ENCODE measurements at places on chromosomes 11 and 22.

- DNase-seq = no peak
These were observed 38.3 kb downstream of the GAB4 start for GRCh38 chr22:16969508-16970327.

DNA sequence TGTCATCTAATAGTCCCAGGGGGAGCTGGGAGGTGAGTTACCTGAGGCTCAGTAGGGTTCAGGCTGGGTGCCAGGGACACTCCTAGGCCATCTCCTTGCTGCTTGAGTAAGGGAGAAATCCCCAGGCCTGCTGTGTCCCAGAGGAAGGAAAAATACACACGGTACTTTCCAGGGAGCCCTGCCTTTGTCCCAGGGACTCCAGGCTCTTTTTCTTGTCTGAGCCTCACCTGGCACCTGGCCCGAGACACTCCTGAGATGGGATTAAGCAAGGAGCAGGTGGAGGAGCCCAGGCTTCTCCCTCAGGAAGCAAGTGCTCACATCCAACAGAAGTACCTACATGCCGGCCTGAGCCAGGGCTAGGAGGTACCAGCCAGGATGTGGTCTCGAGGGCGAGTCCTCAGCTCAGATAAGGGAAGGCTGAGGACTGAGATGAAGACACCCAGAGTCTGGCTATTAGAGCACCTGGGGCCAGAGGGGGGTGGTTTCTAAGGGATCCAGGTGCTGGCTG lies 899 bp upstream of the KLHDC7B start:
- no peak for DNase-seq

GRCh38 chr11:58216476-58216875 lies 4.0 kb downstream of the OR1S1 start:
- DNase-seq = no peak

- no peak for DNase-seq
These were observed 1416.4 kb upstream of the RAG2 start for GRCh38 chr11:38014405-38014804.

GRCh38 chr11:64959498-64959897 lies 12.4 kb downstream of the MAJIN start:
- no peak for DNase-seq

DNA sequence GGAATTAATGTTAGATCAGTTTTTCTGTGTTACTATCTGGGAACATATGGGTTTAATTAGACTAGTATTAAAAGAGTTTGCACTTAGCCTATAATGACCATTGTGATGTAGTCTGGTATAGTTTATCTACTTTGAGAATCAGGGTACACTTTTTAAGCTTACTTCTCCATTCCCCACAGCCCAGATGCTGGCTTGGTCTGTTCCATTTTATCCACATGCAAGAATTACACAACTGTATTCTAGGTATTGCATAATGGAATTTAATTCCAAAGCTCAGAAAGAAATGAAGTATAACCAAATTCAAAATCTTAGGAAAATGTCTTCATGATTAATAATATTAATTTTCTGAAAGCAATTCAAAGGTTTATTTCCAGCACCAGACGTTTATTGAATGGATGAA lies 122.2 kb upstream of the PDGFD start:
- DNase-seq = no peak
